Progenitor cell of endocrine pancreas (in vitro differentiated cells): ENCODE measurements at places on chromosomes 1 and 21.

- DNase-seq, result no peak
Observed at GRCh38 chr21:23016617-23017016, 2018.4 kb downstream of the NCAM2 start.

DNA sequence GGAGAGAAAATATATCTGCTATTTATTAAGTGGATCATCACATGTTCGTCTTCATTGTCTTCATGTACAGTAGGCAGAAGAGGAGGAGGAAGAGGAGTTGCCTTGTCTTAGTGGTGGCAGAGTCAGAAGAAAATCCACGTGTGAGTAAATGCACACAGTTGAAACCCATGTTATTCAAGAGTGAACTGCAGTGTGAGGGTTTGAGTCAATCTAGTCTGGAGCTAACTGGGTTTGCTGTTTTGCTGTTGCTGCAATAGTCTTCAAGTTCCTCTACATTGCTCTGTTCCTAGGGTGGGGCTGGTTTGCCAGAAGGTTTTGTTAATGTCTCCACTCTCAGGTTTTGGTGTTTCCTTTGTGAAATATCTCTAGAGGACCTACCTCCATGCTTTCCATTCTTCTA is 3.1 kb upstream of the CD1A start:
- DNase-seq, result no peak

DNA sequence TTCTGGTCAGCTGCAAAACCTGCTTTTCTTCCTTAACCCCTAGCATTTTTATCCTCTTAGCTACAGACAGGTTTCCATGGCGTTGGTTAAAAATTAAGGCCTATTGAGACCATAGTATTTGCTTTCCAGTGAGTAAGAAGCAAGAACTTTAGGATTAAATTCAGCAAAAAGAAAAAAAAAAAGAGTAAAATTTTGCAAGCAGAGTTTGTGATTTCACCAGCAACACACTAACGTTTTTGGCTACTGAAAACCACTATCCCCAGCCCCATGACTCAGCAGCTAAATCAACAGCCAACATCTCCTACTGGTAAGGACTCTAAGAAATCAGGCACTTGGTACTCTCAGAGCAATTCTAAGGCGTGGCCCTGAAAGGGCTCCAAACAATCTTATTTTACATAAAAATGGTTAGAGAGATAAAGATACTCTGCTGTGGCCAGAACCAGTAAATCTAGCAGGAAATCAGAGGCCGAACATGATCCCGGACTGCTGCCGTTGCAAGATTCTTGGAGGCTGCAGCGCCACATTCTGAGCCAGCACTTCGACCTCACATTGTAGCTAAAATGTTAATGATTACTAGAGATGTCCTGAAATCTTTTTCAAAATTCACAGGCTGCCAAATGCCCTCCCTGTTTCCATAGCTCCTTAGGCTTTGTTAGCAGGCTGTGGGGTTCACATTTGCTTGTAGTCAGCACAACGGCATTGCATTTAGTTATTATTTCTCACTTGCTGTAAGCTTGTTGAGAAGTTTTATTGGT is 1.6 kb upstream of the ENO1 start:
- no peak for DNase-seq

GRCh38 chr1:30928789-30929134 is 20.2 kb upstream of the SDC3 start:
- no peak for DNase-seq

DNA sequence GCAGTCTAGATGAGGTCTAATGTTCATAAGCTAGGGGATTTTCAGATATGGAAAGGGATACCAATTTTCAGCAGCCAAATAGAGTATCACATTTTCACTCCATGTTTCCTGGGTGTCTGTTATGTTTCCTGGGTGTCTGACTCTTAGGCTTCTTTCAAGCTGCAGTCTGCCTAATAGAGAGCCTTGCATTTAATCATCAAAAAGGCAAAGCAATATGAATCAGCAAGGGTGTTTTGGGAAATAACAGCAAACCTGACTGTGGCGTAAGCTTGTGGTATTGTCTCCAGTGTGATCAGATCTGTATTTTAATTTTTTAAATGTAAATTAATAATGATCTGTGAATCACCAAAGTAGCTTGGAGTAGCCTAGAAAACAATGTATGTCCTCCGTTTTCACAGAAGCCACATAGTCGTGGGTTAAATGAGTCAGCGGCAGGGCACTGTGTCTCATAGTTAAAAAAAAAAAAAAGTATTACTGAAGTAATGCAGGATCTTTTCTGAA is 10.4 kb downstream of the LGALS8 start:
- DNase-seq, result no peak

GRCh38 chr1:113281550-113281949 is 108.8 kb upstream of the MAGI3 start:
- no peak for DNase-seq

DNA sequence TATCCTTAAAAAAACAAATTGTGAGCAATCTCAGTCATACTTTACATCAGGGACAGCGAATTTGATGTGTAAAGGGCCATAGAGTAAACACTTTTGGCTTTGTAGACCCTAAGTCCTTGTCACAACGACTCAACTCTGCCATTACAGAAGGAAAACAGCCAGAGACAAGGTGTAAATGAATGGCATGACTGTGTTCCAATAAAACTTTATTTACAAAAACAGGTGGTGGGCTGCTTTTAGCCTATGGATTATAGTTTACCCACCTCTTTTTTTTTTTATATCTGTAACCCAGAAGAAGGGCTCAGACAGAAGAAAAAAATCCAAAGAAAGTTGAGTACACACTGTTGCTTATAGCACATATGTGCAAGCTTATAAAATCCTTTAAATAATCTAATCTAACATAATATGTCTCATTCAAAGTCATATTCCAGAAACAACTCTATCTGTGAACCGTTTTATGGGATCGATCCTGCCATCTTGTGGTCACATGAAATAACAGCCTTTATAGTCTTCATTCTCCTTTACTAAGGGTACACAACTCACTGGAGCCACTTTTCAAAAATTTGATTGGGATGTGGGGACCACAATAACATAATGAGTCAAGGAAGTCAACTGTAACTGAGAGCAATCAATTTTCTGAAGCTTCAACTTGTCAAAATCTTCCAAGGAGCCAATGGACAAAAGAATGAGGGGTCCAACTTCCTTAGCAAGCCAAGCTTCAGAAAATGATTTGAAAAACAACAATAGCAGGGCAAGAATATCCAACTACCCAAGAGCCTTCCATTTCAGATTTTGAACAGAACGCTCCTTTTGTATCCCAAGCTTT is 142.2 kb upstream of the KRTAP19-8 start:
- DNase-seq, result no peak

GRCh38 chr1:213061263-213061662 is 10.2 kb downstream of the RPS6KC1 start:
- no peak for DNase-seq

- no peak for DNase-seq
Observed at GRCh38 chr1:184424945-184425344, 38.1 kb downstream of the C1orf21 start.

DNA sequence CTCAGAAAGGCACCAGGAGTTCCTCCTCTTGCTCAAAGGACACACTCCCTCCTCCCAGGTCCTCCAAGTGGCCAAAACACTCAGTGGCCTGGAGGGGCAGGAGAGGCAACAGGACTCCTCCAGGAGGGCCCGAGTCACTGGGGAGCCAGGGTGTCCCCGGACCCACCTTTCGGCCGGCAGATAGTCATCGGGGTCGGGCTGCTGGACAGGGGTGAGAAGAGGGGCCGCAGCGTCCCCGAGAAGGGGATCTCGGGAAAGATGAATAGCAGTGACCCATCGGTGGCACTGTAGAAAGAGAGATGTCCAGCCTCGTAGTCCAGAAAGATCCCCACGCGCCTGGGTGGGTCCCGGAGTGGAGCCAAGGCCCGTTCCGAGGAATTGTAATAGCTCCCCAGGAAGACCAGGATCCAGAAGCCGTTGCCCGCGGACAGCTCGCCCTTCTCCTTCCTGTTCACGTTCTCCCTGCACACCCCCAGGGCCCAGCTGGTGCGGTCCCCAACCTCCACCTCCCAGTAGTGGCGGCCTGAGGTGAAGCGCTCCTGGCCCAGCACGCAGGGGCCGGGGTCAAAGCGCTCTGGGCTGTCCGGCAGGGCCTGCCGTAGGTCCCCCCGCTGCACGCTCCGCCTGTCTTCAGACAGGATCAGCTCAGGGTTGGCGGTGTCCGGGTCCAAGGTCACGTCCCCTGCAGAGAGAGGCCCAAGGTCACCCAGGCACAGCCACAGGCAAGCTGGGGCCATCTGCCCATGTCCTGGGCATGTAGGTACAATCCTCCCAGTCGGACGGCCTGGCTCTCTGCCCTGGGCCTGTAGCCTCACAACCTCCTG is 11.9 kb downstream of the TRIM11 start:
- DNase-seq, result no peak

GRCh38 chr1:230507666-230508402 is 81.7 kb upstream of the PGBD5 start:
- no peak for DNase-seq

GRCh38 chr1:209427811-209428210 is 155.7 kb upstream of the CAMK1G start:
- DNase-seq, result no peak

DNA sequence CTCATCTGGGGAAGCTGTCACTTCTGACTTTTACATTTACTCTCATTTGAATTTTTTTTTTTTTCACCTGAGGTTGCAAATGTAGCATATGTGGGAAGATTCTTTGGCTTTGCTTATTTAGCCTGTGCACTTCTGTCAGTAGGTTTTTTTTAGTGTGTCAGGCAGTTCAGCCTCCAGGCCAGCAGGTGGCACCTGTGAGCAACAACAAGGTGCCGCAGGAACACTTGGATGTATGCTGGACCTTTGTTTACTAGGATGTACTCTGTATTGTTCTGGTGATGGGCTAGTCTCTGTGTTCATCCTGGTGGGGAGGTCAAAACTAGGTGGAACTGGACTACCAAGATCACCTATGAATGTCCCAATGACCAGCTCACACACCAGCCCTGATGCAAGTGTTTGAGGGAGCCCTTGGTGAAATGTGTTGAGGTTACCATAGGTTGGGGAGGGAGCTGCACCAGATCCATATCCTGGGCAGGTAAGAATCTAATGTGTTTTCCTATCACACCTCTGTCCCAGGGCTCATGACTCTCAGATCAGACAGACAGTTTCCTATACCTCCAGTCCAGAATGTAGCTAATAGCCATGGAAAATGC is 618.2 kb downstream of the BRINP3 start:
- DNase-seq, result no peak

DNA sequence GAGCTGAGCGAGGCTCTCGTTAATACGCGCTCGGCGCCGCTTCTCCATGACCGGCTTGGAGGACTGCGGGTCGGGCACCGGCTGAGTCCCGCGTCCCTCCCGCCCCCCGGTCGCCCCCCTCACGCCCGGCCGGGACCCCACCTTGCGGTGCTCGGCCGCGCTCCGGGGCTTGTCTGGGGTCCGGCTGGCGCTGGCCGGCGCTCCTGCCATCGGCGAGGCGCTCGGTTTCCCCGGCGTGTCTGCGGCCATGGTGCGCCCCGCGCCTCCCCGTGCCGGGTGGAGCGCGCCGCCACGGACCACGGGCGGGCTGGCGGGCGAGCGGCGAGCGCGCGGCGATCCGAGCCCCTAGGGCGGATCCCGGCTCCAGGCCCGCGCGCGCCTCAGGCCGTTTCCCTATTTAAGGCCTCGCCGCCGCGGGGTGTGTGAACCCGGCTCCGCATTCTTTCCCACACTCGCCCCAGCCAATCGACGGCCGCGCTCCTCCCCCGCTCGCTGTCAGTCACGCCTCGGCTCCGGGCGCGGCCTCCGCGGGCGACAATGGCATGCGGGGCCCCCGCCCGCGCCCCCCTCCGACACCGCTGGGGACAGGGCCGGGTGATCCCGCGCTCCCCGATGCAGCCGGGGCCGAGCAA is at the start of gene HES4:
TSS of gene HES4 (minus strand) at position 373 of the 632 bp plus-strand sequence. CDS start at position 249, 124 bp downstream.
- DNase-seq, result peak; percentile 88

DNA sequence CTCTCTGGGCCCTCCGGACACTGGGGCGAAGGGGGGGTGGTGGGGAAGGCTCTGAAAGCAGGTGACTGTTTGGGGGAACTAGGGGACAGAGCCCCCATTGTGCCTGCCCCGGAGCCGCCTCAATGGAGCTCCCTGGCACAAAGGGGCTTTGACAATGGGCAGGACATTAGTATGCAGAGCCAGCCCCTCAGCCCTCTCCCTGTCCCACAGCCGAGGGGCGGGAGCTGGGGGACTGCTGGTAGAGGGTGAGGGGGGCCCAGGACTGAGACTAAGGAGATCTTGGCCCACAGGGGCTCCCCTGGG is 7.8 kb downstream of the KCNJ10 start:
- DNase-seq, result no peak

GRCh38 chr1:242605521-242605920 is 81.0 kb upstream of the PLD5 start:
- DNase-seq, result no peak

DNA sequence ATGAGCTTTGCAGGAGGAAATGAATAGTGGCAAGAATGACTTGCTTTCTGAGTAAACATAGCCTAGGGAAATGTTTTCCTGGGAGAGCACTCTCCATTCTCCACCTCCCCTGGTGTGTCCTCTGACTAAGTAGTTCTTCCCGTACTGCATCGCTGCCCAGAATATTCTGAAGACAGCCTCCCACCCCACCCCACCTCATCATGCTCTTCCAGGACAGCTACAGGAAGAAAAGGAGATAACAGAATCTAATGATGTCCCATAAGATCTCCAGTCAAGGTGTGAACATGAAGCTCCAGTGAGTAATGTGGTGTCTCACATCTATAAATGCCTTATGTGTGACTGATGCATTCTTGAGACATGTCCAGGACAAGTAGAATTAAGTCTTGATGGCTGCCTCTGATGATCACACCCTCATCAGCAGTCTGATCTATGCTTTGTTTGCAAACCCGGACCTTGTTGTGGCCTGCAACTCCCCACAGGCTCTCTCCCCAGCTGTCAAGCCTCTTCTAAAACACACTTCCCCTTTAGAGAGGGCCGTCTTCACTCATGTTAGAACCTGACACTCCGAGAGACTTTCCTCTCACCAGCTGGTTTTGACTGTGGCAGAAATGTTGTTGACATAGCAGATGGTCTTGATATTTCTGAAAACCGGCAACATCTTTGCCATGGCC is 183.0 kb downstream of the CYYR1 start:
- DNase-seq, result no peak

DNA sequence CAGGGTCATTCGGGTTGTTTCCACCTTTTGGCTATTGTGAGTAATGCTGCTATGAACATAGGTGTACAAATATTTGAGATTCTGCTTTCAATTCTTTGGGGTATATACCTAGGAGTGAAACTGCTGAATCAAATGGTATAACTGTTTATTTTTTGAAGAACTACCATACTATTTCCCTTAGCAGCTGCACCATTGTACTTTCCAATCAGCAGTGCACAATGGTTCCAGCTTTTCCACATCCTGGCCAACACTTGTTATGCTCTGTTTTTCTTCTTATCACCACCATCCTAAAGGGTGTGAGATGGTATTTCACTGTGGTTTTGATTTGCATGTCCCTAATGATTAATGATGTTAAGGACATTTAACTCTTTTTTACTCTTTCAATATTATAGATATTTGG is 3.6 kb upstream of the ABCA4 start:
- DNase-seq, result no peak

- DNase-seq, result peak; percentile 62
Observed at GRCh38 chr1:155989242-155990004, 11.1 kb upstream of the ARHGEF2 start.
